NCI-H1105 treated with DMSO at 0.1 percent for 48 hours (cell line): ENCODE measurements at places on chromosomes 2 and 18.

DNA sequence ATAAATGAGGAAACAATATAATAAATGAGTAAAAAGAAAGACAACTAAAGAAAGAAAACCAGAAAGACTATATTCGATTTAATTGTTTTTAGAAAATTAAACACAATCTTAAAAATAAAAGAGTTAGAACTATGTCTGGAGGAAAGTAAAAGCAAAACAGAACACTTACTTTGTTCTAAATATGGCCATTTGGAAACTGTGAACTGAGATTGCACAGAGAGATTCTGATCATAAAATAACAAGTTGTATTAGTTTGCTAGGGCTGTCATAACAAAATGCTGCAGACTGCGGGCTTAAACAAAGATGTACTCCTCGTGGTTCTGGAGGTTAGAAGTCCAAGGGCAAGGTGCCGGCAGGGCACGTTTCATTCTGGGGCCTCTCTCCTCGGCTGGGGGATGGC lies 128.1 kb upstream of the AQP4 start:
- no peak for DNase-seq

GRCh38 chr18:50875966-50876536 lies 2.9 kb upstream of the ME2 start:
- no peak for DNase-seq

- no peak for DNase-seq
These were observed 278.2 kb downstream of the IKZF2 start for GRCh38 chr2:212873256-212873655.

DNA sequence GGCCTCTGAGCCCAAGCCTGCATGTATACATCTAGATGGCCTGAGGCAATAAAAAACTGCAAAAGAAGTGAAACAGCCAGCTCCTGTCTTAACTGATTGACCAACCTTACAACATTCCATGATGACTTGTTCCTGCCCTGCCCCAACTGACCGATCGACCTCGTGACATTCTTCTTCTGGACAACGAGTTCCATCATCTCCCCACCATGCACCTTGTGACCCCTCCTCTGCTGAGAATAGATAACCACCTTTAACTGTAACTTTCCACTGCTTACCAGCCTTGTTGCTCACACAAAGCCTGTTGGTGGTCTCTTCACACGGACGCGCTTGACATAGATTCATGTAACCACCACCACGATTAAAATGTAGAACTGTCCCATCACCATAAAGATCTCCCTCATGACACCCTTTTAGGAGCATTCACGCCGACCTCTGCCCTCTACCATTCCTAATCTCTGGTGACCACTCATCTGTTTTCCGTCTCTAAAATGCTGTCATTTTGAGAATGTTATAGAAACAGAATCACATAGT lies 120.1 kb upstream of the REV1 start:
- no peak for DNase-seq

GRCh38 chr2:197108758-197109157 lies 182.3 kb upstream of the PGAP1 start:
- no peak for DNase-seq

- DNase-seq: no peak
These were observed 1367.3 kb upstream of the TMEFF2 start for GRCh38 chr2:193562031-193562430.

- DNase-seq: peak; percentile 66
These were observed 174.8 kb downstream of the LDLRAD4 start for GRCh38 chr18:13393338-13393737.

GRCh38 chr2:181778621-181779201 lies 98.4 kb upstream of the NEUROD1 start:
- DNase-seq: no peak

- no peak for DNase-seq
These were observed 370.2 kb downstream of the METTL4 start for GRCh38 chr18:2201036-2201600.

GRCh38 chr2:6863792-6864191 lies 1.9 kb downstream of the CMPK2 start:
- DNase-seq: no peak

DNA sequence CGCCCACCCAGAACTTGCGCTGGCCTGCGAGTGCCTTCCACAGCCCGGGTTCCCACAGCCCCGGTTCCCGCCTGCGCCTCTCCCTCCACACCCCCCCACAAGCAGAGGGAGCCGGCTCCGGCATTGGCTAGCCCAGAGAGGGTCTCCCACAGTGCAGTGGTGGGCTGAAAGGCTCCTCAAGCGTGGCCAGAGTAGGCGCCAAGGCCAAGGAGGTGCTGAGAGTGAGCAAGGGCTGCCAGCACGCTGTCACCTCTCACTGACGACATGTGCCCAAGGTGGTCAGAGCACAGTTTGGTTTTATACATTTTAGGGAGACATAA lies 15.3 kb upstream of the PXDN start:
- DNase-seq: no peak
